ENCODE measurements at places on chromosomes 16 and 17.
A peak's percentile ranks its signal among the peaks of the same experiment; 100 is the strongest.

DNA sequence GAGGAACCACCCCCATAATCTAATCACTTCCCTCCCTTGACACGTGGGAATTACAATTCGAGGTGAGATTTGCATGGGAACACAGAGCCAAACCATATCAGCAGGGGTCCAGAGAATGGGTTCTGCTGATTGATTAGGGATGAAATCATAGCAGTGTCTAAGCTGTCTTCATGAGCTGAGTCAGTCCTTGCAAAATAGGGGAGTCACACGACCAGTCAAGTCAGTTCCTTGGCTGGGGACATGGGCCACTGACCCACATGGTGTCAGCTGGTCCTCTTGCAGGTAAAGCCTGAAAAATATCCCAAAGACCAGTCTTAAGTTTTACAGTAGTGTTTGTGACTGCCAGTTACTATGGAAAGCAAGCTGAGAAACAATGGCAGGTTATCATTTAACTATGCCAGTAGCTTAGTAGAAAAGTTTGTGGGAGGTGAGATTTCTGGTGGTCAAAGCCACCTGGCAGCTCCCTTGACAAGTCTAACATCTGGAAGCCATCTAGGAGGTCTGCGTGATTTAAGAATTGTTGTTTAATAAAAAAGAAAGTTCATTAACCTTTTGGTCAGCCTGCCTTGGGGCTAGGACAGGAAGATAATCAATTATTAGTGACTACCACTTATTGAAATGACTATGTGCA, 15.7 kb upstream of the ATF7IP2 start:
- DNase-seq: no peak

DNA sequence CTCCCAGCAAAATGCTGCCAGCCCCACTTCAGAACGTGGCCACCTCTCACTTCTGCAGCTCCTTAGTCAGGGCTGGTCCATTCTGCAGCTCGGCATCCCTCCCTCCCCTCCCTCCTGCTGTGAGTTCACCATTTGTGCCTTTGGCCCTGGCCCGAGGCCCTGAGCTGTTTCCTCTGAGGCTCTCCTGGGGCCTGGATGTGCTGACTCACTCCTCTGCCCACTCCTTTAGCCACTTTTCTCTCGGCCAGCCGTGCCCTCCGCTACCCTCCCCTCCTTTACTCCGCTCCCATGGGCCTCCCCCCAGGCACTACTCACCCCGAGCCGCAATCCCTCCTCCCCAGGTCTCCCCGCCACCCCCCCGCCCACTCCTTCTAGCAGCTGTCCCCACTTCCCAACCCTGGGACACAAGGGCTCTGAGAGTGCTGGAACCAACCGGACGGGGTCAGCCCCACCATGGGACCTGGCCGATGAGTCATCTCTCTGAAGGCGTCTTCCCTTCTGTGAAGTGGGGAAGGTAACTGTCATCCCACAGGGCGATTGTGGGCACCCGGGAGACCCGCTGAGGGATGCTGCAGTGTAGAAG, 11.5 kb downstream of the KCNG4 start:
- DNase-seq: no peak

DNA sequence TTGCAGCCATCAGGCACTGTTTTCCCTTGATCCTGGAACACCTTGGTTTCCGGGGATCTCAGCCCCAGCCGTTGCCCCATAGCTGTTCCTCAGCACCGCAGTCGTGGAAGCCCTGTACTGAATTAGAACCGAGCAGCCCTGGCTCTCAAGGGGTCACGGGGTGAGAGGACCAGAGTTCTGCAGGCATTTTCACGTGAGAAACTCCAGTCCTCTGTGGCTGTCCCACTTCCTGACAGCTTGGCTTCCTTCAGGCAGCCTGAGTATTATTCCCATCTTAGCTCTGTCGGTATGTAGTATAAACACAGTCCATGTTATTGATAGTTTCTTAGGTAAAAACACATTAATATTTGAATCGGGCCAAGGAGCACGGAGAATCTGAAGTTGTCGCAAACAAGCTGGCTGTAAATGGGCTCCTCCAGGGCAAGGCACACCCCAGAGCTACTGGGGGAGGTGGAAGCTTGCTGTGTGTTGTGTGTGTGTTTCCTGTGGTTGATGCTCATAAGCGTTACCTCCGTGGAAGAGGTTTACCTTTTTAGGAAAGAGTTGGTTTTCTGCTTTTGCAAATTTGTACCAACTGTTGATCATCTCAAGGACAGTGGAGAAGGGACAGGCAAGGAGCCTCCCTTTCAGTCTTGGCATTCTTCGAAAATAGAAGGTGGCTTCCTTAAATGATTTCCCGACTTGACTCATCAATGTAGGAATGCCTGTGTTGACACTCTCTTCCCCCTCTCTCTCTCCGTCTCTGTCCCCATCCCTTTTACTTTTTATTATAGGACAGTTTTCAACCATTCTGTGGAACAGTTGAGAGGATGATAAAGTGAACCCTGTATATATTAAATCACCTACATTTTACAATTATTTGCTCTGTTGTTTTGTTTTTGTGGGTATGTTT, 208.9 kb upstream of the CHMP6 start:
- DNase-seq: no peak

GRCh38 chr16:51818342-51818944, 667.4 kb upstream of the SALL1 start:
- DNase-seq: no peak

DNA sequence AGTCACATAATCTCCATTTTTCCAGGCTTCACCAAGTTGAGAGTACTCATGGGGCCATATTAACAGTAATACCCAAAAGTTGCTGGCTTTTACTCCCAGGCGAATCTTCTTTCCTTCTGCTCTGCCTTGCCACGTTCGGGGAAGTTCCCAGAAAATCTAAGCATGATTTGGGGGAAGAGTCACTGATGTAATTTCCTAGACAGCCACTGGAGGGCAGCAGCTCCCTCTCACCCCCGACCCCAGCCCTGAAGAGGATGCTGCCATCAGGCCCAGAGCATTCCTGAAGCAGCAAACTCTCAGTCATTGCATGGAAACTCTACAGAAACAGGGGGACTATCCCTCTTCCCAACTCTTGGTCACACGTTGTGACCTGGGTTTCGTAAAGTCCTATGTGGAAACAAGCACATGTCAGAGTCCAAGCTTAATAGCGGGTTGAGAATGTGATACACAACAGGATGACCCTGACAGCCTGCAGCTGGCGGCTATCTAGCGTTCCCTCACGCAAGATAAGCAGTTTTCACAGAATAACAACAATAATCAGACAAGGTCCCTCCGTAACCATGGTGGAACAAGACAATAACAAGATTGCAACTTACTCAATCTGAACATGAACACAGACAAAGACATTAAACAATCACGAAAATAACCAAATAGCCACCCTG, 43.8 kb upstream of the DHX40 start:
- DNase-seq: peak; percentile 86

GRCh38 chr17:78996781-78997201, 12.8 kb downstream of the CANT1 start:
- peak; percentile 13 for DNase-seq

DNA sequence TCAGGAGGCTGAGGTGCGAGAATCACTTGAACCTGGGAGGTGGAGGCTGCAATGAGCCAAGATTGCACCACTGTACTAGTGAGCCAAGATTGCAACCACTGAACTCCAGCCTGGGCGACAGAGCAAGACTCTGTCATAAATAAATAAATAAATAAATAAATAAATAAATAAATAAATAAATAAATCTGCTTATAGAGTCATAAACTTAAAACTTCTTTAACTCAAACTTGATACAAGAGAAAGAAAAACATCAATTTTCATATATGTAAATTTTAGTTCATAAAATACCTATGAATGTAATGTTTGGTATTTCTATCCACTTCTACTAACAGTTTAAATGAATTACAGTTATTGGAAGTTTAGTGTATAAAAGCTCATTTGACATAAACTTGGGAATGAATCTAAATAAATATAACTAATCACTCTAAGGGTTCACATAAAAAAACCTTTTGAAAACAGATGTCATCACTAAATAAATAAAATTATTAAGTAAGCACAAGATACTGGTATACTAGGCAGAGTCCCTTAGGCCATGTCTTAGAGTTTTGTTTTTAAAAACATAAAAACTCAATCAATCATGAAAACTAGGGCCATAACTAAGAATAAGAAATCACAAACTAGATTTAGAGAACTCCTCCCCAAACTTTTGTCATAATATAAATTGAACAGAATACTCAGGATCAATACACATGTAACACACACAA, 54.1 kb downstream of the SMURF2 start:
- no peak for DNase-seq

GRCh38 chr17:58335779-58336455, 7.3 kb upstream of the TSPOAP1 start:
- no peak for DNase-seq

- DNase-seq: no peak
These were observed 60.0 kb upstream of the CDC42EP4 start for GRCh38 chr17:73371836-73372235.

DNA sequence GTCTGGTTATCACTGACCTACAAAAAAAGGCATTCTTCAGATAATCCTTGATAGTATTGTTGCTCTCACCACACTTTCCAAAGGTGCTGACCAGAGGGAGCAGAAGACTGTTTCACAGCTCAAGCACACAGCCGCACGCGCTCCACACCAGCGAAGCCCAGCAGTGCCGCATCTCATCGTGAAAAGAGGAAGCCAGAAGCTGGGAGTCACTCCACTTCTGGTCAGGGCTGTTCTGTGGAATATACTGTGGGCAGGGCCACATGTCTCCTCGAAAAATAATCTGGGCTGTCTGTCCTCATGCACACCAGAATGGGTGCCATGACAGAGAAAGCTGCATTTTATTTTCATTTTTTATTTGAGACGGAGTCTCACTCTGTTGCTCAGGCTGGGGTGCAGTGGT, 7.3 kb upstream of the PRSS36 start:
- no peak for DNase-seq

- no peak for DNase-seq
These were observed 25.6 kb downstream of the ATP6V0A1 start for GRCh38 chr17:42484304-42484703.

- peak; percentile 51 for DNase-seq
These were observed 7.6 kb downstream of the MYO1C start for GRCh38 chr17:1484676-1485422.

- no peak for DNase-seq
These were observed 1.8 kb downstream of the ZNF23 start for GRCh38 chr16:71460236-71460635.

GRCh38 chr16:29820271-29820701, at the start of gene MVP:
TSS of gene MVP (plus strand) at chr16:29820462. CDS start at chr16:29830550, 10,088 bp downstream.
- DNase-seq: no peak

- no peak for DNase-seq
These were observed 33.8 kb downstream of the ESRP2 start for GRCh38 chr16:68202091-68202519.

All from HuH-7 (cell line).